ENCODE measurements at places on chromosomes 1 and 21. TPM values are rescaled to one million over a fixed set of nuclear protein-coding genes. Genes with fewer than 3 reads are reported as not detected.

The TACSTD2 gene
- 6.4 TPM for polyA plus RNA-seq

The HSD3B1 gene
- not detected for polyA plus RNA-seq

The DEPDC1 gene
- 9.2 TPM for polyA plus RNA-seq

The MARK1 gene
- polyA plus RNA-seq, result 6.5 TPM

The LCE3E gene
- not detected for polyA plus RNA-seq

The CNTN2 gene
- polyA plus RNA-seq, result 1.3 TPM

The C1orf185 gene
- polyA plus RNA-seq, result not detected

The OR2G6 gene
- 0.06 TPM for polyA plus RNA-seq

The PTPN7 gene
- polyA plus RNA-seq, result 0.62 TPM

The PLEKHN1 gene
- polyA plus RNA-seq, result not detected

The SHE gene
- 8.7 TPM for polyA plus RNA-seq

The IL24 gene
- not detected for polyA plus RNA-seq

The GSTM1 gene
- 6.2 TPM for polyA plus RNA-seq

The F13B gene
- not detected for polyA plus RNA-seq

The C1orf21 gene
- 45.3 TPM for polyA plus RNA-seq

The KRTCAP2 gene
- 89.1 TPM for polyA plus RNA-seq

The RHD gene
- 0.15 TPM for polyA plus RNA-seq

The PPIAL4G gene
- polyA plus RNA-seq, result not detected

The OPRD1 gene
- 0.41 TPM for polyA plus RNA-seq

The GBP6 gene
- polyA plus RNA-seq, result not detected

The KPRP gene
- not detected for polyA plus RNA-seq

The CHI3L2 gene
- 0.31 TPM for polyA plus RNA-seq

The DISC1 gene
- polyA plus RNA-seq, result 6.3 TPM

The SHISA4 gene
- 72.8 TPM for polyA plus RNA-seq

The RGS13 gene
- polyA plus RNA-seq, result 0.36 TPM

The SPRR1B gene
- polyA plus RNA-seq, result not detected

The RNF187 gene
- polyA plus RNA-seq, result 70.4 TPM

The SYTL1 gene
- polyA plus RNA-seq, result 4.8 TPM

All from muscle of leg (tissue), 16 donors.